Activated T-helper 1 cell treated with Interleukin-2 at 50 U/mL for 16 hours (primary cell): ENCODE measurements at places on chromosomes 12 and 14.

GRCh38 chr14:24639270-24639669 is 5.3 kb upstream of the GZMB start:
- DNase-seq = no peak

DNA sequence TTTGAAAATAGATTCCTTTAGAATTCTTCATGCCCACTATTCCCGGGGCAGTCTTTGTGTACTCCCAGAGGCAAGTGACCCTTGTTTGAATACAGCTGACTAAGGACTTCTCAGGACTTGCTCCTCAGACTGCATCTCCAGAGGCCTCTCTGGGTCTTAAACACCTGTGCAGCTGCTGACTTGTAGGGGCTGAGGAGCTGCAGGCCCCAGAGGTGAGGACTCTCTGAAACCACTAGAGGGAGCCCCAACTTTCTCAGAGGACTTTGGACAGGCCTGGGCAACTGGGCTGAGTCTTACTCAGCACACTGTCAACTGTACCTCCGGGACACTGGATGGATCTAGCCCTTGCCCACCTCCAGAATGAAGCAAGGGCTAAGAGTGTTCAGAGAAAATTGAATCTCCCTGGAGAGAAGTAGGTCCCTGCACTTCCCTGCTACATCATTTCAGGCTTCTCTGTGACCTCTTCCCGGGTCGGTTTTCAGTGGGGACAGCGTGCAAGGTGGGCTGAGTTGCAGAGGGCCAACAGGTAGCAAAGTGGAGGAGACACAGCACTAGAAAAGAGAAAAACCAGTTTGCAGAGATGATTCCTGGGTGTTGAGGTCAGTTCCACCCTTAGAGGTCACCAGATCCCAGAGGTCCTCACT is 164.6 kb downstream of the TMEM117 start:
- DNase-seq = no peak

- no peak for DNase-seq
These were observed 2.6 kb downstream of the TMEM132D start for GRCh38 chr12:129901254-129901653.

DNA sequence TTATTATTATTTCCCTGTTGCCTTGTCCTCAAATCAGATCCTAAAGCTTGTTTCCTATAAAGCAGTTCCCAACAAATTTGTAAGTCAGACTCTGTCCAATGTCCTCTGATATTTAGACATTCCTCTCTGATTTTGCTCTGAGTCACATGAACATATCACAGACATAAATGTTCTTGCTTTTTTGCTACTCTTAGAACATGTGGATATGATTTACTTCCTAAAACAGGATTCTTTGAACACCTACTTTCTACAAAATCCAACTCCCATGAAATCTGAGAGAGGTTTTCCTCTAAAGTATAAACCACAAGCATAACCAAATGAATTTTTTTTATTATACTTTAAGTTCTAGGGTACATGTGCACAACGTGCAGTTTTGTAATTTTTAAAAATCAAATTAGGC is 181.3 kb upstream of the SLC38A2 start:
- no peak for DNase-seq

- no peak for DNase-seq
These were observed 1378.3 kb upstream of the SEL1L start for GRCh38 chr14:82911930-82912329.

DNA sequence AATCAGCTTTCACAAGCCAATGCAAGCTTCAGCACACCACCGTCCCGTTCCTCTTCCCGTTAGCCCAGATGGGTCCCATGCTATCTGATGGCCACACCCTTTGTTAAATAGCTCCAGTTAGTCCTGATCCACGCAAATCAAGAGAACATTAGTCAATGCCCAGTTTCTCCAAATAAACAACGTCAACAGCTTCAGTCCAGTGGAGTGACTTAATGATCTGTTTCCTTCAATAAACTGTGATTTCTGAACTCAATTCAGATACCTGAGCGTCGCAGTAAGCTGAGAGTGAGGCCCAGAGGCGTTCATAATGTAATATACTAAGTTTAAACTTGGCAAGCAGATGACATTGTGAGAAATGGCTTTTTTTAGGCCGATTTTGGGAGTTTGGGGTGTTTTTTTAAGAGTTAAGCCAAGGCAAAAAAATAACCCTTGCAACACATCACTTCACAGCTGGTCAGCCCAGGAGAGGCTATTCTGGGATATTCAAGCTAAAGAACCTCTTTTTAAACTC is 112.3 kb downstream of the ZFP36L1 start:
- DNase-seq = no peak
